ENCODE measurements at places on chromosomes 13 and 19. TPM values are rescaled to one million over a fixed set of nuclear protein-coding genes. Genes with fewer than 3 reads are reported as not detected.

DNA sequence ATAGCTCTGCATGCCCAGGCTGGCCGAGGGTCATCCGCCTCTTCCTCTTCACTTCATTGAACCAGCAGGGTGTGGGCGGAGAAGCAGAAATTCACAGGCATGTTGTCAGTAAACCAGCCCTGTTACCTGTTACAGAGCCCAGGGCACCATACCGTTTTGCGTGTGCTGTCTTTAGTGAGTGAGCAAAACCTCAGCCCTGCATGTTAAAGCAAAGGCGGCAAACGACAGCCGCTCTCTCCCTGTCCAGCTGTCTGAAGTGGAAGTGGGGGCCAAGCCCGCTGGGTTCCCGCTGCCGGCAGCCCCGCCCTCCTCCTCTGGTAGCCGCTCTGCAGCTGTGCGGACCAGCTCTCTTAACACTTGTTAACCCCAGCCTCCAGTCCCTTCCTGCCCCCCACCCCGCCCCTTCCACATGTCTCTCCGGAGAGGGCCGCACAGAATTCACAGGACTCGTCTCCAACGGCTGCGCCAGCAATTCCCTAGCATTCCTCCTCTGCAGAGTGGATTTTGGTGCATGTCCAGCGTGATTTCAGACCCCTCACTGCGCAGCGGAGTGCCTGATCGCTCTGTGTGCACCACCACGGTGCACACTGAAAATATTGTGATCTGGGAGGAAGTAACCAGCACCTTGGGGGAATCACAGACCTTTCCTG, 12.7 kb downstream of the KLHL26 start:
- DNase-seq: no peak

DNA sequence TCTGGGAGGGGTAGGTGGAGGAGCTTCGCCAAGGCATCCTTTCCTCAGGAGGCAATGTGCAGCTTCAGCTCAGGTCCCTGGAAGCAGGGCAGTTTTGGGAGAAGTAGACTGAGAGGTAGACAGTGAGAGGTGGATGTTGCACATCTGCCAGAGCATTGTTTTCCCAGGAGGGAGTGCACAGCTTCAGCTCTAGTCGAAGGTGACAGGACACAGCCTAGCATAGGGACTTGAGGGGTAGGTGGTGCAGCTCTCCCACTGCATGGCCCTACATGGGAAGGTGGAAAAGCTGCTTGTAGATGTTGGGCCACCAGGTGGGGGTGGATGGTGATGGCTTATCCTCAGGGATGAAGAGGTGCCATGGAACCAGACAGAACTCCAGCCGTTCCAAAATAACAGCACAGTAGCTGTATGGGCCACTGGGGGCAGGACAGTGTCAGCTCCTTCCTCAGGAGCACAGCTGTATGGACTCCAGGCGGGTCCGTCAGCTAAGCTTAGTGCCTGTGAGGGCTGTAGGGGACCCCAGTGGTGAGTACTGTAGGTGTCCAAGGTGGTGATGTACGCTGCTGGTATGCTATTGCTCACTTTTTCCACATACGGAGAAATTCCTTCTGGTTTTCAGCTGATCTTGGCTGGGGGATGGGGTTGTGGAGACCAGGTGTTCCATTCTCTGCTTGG, 17.4 kb upstream of the ZNF543 start:
- no peak for DNase-seq

DNA sequence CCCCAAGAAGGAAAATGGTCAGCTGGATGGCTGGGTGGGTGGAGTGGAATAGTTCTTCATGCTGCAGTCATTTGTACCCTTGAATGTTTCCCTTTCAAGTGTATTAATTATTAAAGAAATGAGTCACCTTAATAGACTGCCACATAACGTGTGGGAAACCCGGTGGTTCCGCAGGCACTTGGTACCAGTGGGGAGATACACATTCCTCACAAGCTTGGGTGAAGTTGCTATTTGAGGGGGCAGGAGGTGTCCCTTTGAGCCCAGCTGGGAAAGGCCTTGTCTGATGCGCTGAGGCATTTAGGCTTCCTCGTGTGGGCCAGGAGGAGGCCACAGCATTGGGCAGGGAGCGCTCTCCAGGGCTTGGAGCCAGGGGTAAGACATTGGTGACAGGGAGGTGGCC, 57.7 kb downstream of the ATP8A2 start:
- DNase-seq: no peak

GRCh38 chr19:18385675-18386542, at the start of gene GDF15:
GDF15 (plus strand) TSS chr19:18386158; CDS start chr19:18386190, 32 bp downstream.
- peak; percentile 87 for DNase-seq

DNA sequence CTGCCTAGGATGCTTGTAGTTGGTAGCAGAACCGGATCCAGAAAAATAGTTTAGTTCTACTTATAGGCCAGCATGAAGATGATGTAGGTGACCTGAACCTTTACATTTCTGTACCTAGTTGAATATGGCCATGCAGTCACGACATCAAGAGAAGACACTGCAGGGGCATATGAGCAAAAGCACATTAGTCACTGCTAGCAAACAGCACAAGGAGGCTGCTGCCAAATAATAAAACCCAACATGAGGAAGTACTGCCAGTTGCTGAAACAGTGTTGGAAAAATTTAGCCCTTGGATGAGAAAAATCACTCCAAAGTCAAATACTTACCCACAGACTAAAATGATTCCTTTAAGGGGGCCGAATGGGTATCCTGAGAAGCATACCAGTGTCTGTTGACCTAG, 20.8 kb downstream of the ERICH6B start:
- DNase-seq: no peak

- DNase-seq: no peak
Measured at GRCh38 chr13:98632961-98633360, 56.1 kb upstream of the STK24 start.

- no peak for DNase-seq
Measured at GRCh38 chr19:3625996-3626472, 556 bp downstream of the CACTIN start.

DNA sequence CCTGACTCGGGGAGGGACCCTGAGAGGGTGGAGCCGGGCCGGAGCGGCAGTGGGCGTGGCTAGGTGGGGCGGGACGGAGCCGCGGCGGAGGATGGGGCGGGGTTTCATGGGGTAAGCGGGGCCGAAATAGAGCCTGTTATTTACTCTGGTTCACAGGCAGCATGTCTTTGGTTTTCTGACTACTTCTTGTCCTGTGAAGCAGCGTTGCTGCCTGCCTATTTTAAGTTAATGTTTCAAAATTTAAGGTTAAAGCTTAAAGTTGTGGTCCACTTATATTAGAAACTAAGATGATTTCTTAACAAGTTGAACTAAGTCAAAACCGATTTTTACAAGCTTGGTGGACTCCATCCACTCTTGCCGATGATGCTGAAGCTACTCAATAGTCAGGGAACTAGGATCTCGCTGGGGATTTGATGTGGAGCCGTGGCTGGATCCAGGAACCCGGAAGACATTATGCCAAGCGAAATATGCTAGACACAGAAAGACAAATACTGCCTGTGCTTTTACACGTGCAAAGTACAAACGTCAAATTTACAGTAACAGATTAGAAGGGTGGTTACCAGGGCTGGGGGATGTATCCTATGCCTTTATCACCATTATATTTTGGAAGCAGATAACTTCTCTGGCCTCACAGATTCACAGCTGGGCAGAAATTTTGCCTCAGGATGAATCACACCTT, 433 bp upstream of the ZNF616 start:
- DNase-seq: no peak

- no peak for DNase-seq
Measured at GRCh38 chr13:43303033-43303729, 279.8 kb downstream of the DNAJC15 start.

DNA sequence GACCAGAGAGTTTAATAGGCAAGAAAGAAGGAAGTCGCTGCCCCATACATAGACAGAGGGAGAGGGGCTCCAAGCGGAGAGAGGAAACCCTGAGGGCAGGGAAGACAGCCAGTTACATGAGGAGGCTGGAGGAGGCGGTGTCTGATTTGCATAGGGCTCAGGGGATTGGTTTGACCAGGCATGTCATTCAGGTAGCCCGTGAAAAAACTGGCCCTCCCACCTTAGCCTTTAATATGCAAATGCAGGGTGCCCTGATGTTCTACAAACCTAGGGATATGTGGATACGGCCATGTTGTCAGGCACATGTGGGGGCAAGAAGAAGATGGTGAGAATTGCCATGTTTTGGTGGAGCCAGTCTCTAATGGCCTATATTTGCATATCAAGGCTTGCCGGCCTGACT, 1461.6 kb downstream of the PCDH9 start:
- no peak for DNase-seq

DNA sequence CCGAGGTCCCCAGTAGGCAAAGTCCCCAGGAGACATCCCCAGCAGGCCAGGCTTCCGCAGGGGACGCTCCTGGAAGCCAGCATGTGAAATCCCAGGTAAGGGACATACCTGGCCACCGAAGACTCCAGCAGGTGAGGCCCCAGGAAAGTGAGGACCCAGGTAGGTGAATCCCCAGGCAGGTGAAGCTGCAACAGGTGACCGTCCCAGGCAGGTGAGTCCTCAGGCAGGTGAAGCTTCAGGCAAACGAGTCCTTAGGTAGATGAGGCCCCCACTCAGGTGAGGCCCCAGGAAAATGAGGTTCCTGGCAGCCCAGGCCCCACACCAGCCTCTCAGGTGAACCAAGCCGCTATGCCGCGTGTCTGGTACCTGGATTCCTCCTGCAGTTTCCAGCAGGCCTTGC, 8.3 kb downstream of the FUT6 start:
- no peak for DNase-seq

DNA sequence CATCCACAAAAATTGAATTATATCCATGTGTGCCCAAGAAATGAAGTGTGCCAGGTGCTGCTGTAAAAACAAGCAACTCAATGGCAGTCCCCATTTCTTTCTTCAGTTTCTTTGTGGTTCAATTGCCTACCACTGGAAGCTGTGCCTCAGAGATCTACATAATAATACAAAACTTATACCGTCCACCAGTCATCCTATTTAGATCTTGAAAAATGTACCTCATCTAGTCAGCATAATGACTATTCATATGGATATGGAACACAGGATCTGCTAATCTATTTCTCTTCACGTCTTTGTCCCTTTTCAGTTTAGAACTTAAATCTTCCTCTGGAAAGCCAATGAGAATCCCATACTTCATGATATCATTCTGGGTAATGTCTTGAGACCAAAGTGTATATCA, 648.5 kb downstream of the PCDH9 start:
- DNase-seq: no peak

GRCh38 chr19:6275170-6275744, 4.5 kb downstream of the MLLT1 start:
- no peak for DNase-seq

DNA sequence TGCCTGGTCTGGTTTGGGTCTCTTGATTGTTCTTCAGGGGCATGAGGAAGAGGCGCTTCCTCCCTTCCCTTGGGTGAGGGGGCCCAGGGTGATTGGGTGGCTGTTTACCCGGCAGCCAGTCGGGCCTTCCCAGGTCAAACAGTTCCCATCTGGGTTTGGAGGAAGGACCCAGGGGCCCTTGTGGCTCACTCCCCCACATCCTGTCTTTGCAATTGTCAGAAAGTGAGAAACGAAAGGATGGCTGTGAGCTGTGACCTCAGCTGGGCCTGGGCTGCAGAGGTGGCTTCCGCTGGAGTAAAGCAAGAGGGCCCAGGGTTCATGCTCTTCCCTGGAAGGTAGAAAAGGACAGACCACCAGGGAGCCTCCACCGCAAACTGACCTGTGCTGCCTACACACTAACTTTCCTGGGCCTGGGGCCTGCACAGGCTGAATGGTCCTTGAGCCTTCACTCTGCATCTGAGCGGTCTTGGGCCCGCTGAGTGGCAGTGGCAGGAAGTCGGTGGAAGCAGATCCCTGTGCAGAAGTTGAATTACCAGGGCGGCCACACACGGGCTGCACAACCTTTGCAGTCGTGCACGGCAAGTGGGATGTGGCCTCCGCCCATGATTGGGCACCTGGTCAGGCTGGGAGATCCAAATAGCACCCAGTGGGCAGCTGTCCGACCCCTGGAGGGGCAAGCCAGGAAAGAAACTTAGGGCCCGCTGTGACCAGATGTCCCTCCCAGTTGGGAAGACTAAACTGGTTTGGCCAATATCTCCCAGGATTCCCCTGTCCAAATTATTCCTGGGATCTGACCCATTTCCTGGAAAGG, 5.3 kb upstream of the CD79A start:
- no peak for DNase-seq

DNA sequence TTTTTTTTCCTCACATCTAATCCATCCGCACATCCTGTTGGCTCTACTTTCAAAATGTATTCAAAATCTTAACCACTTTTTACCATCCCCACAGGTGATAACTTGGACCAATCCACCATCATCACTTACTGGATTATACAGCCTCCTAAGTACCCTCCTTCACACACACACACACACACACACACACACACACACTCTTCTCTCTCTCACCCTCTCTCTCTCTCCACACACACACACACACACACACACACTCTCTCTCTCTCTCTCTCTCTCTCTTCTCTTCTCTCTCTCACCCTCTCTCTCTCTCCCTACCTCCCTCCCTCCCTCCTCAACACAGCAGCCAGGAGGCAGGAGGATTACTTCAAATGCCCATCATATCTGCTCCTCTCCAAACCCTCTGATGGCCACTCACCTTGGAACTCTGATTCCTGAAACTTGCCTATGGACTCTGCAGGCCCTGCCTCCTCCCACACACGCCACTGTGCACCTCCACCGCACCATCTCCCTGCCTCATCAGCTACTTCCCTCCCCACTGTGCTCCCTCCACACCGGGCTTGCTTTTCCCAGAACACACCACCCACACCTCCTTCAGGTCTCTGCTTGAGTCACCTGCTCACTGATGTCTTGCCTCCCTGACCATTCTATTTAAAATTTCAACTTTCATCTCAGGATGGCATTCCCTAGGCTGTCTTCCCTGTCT, 39.7 kb downstream of the RCBTB2 start:
- DNase-seq: no peak

GRCh38 chr13:44379885-44380284, 6.3 kb downstream of the SERP2 start:
- no peak for DNase-seq

GRCh38 chr13:24938966-24939365, 157.0 kb upstream of the PABPC3 start:
- DNase-seq: no peak

DNA sequence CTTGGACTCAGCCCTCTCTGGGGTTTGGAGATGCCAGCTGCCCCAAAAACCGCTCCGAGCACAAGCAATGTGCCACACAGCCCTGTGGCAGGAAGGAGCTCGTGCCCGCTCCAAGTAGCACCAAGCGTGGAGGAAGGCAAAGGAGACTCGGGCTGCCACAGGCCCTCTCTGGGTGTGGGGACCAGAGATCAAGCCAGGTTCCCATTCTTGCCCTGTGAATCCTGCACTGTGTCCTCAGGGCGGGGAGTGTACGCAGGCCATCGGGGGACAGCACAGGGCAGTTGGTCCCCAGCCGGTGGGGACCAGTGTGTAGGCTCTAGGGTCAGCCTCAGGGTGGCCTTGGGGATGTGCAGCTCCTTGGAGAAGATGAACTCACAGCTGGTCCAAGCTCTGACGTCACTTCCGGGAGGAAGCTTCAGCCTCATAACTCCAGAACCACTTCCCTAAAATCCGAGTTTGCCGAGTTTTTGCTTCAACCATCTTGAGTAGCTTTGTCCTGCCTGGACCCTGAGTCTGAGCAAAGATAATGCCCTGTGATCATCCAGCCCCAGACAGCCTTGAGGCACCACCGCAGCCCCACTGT, 9.3 kb upstream of the CPAMD8 start:
- DNase-seq: no peak

The KLHL1 gene
- not detected for total RNA-seq

The LIG1 gene
- 58.2 TPM for total RNA-seq

The WDR88 gene
- not detected for total RNA-seq

The STRN4 gene
- total RNA-seq: 76.2 TPM

The LYPD5 gene
- 48.5 TPM for total RNA-seq

The ATP8A2 gene
- 0.19 TPM for total RNA-seq

The ZNF878 gene
- 1.3 TPM for total RNA-seq

The C13orf42 gene
- total RNA-seq: not detected

The SMIM44 gene
- not detected for total RNA-seq
